ENCODE measurements at places on chromosomes 11 and 22. TPM values are rescaled to one million over a fixed set of nuclear protein-coding genes. Genes with fewer than 3 reads are reported as not detected.

GRCh38 chr11:28448186-28448585, 340.0 kb downstream of the METTL15 start:
- DNase-seq = no peak

- DNase-seq = no peak
These were observed 38.6 kb upstream of the RPS13 start for GRCh38 chr11:17116117-17116516.

Gene ZNF74
- total RNA-seq = 12.9 TPM

Gene CELF1
- 138 TPM for total RNA-seq

GRCh38 chr22:37535159-37535558, 15.9 kb upstream of the CARD10 start:
- no peak for DNase-seq

Gene LGALS12
- total RNA-seq = not detected

- no peak for DNase-seq
These were observed 10.2 kb upstream of the SC5D start for GRCh38 chr11:121282386-121282785.

GRCh38 chr11:85167038-85167437, 460.1 kb downstream of the DLG2 start:
- DNase-seq = no peak

DNA sequence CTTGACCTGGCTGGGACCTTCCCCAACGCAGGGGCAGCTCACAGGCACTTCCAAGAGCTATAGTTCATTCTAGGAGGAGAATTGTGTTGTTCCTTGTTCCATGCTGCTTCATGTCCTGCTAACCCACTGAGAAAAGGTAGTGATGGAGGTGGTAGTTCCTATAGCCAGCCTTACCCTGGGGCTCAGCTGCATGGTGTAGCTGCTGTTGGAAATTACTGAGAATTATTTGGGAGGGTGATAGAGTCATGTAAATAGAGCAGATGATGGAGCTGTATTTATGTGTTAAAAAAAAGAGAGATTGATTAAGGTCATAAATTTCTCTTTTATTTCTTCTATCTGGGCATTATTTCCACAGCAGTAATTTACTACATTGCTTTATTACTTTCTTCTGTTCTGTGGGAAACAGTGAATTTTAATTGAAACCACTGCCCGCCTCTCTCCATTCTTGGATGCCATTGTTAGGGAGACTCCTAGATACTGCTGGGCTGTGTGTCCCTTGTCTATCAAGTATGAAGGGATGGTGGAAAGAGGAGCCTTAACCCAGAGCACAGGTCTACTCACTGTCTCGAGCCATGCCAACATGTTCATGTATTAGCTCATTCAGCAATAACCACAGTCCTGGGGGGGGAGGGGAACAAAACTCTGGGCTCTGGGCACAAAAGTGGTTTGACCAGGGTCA, 309.2 kb downstream of the FAT3 start:
- DNase-seq = no peak

- DNase-seq = no peak
These were observed 91.8 kb upstream of the UBASH3B start for GRCh38 chr11:122563761-122564160.

GRCh38 chr11:102288725-102289083, 28.6 kb upstream of the BIRC3 start:
- DNase-seq = no peak

Gene KLHL35
- 0.66 TPM for total RNA-seq

- no peak for DNase-seq
These were observed 3.8 kb downstream of the USP47 start for GRCh38 chr11:11845551-11845950.

DNA sequence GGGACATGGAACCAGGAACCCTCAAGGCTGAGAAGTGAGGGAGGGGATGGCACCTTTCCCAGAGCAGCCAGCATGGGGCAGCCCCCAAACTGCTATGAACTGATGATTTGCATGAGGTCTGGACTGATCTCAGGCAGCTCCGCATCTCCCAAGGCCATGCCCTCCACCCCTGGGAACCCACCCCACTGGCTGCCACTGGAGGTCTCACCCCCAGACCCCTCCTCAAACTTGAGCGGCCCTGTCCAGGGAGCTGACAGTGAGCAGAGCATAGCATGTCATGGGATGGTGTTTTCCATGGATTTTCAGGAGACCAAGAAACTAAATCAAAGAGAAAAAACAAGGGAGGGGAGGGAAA, 46.8 kb downstream of the NRXN2 start:
- DNase-seq = no peak

All from naive thymus-derived CD8-positive, alpha-beta T cell (primary cell).